Bronchial smooth muscle cell (primary cell): ENCODE measurements at places on chromosomes 16 and 17. TPM values are rescaled to one million over a fixed set of nuclear protein-coding genes. Genes with fewer than 3 reads are reported as not detected.

Gene WNT9B
- total RNA-seq = 0.32 TPM in 1 of 2 replicates, not detected in the other

Gene PRSS27
- total RNA-seq = 0.69 and 1.1 TPM in 2 replicates

Gene NUBP2
- 46.0 and 47.0 TPM in 2 replicates for total RNA-seq

Gene GRAP
- total RNA-seq = under 0.01 and 0.34 TPM in 2 replicates

Gene BCAR1
- total RNA-seq = 17.5 and 18.5 TPM in 2 replicates

Gene PRSS33
- total RNA-seq = not detected in 2 replicates

Gene ENPP7
- total RNA-seq = not detected in 2 replicates

Gene CD300E
- total RNA-seq = not detected in 2 replicates

Gene CDT1
- total RNA-seq = 1.5 and 1.9 TPM in 2 replicates

Gene MYH1
- not detected in 2 replicates for total RNA-seq

Gene CLEC16A
- 18.8 and 29.1 TPM in 2 replicates for total RNA-seq

Gene PTGES3L
- 0.16 TPM in 1 of 2 replicates, not detected in the other for total RNA-seq

Gene CXCL16
- 0.63 and 1.6 TPM in 2 replicates for total RNA-seq

Gene WWP2
- total RNA-seq = 11.7 and 16.4 TPM in 2 replicates

Gene ALOXE3
- total RNA-seq = under 0.01 TPM in 1 of 2 replicates, not detected in the other

Gene USP6
- under 0.01 TPM in 1 of 2 replicates, not detected in the other for total RNA-seq

Gene CACNG3
- total RNA-seq = not detected in 2 replicates

Gene HP
- total RNA-seq = not detected in 2 replicates

Gene DNAAF1
- under 0.01 TPM in 2 replicates for total RNA-seq

Gene IGSF6
- total RNA-seq = not detected in 2 replicates

Gene ANKS4B
- not detected in 2 replicates for total RNA-seq

Gene CDK5RAP3
- total RNA-seq = 119 and 150 TPM in 2 replicates

Gene ACAP1
- 3.3 and 5.2 TPM in 2 replicates for total RNA-seq

Gene PMFBP1
- 0.26 and 0.32 TPM in 2 replicates for total RNA-seq
